ENCODE measurements at places on chromosomes 1 and 21. TPM values are rescaled to one million over a fixed set of nuclear protein-coding genes. Genes with fewer than 3 reads are reported as not detected.

The KCNT2 gene
- polyA plus RNA-seq: 0.26 TPM

The FMN2 gene
- polyA plus RNA-seq: 0.03 TPM

The HSD11B1 gene
- 0.59 TPM for polyA plus RNA-seq

The RIPK4 gene
- polyA plus RNA-seq: 0.15 TPM

The ACTRT2 gene
- polyA plus RNA-seq: not detected

The CGN gene
- 0.15 TPM for polyA plus RNA-seq

The GFI1 gene
- 0.15 TPM for polyA plus RNA-seq

The ADAM30 gene
- polyA plus RNA-seq: not detected

The ADCY10 gene
- 0.15 TPM for polyA plus RNA-seq

The ANGPTL3 gene
- not detected for polyA plus RNA-seq

The HRNR gene
- polyA plus RNA-seq: not detected

The SIKE1 gene
- polyA plus RNA-seq: 26.6 TPM

GRCh38 chr21:32604464-32604863 lies 7.7 kb downstream of the CFAP298 start:
- DNase-seq: no peak

DNA sequence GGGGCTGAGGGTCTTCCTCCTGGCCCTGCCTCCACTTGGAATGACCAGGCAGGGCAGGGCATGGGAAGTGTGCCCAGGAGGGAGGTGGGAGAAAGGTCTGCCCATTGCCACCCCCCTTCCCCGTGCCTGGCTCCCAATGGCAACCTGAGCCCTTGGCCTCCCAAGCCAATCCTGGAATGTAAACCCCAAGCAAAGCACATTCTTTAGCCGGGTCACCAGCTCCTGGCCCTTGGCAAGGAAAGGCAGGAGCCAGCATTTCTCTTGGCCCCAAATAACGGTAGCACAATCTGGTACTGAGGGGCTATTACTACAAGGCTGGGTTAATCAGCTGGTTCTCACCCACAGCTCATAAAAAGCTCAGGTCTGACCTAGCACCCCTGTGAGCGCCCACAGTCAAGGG lies 6.9 kb upstream of the NUAK2 start:
- no peak for DNase-seq

DNA sequence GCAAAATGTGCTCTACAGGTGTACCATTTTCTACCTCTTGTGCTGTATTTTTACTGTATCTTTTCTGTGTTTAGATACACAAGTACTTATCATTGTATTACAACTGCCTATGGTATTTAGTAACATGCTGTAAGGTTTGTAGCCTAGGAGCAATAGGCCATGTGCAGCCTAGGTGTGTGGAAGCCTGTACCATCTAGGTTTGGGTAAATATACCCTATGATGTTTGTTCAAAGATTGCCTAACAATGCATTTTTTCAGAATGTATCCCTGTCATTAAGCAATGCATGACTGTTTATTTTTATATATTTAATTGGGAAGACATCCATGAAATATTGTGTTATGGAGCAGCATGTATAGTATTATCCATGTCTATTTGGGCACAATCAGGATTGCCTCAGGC lies 11.0 kb downstream of the ETV3L start:
- DNase-seq: no peak

GRCh38 chr1:56573311-56573710 lies 6.1 kb downstream of the PLPP3 start:
- DNase-seq: peak; percentile 47

- DNase-seq: no peak
These were observed 15.0 kb downstream of the ITSN1 start for GRCh38 chr21:33657124-33657820.

GRCh38 chr1:84711869-84712268 lies 21.6 kb upstream of the SSX2IP start:
- DNase-seq: no peak

GRCh38 chr1:28135371-28136168 lies 40.9 kb downstream of the PTAFR start:
- no peak for DNase-seq

- peak; percentile 44 for DNase-seq
These were observed 18.0 kb downstream of the BMP8A start for GRCh38 chr1:39509360-39510009.

DNA sequence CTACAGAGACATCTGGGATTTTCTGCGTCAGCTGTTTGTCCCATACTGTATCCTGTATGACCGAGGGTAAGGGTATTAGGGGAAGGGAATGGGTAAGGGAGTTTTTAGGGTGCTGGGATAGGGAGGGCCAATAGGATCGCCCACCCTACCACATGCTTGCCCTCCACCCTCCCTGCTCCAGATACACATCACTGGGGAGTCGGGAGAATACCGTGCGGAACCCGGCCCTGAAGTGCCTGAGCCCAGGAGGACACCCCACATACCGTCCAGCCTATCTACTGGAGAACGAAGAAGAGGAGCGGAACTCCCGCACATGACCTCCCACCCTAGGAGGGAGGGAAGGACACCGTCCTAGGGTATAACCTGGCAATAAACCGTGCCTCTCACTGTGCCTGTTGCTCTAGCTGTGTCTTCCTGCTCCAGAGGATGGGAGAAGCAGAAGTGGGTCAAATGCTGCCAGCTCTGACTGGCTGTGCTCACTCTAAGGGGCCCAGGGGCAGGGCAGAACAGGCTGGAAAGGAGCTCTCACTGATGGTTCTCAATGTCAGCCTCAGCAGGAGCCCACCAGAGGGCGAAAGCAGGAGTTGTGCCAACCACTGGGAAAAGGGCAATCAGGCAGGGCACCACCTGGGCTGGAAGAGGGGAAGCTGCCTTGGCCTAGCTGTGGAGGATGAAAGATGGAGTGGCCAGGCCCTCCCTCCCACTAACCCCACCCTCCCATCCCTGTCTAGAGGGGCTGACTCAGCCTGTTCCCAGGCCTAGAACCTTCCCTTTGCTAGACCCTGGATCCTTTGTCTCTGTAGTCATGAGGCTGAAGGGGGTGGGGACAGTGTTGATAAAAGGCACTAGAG lies 440 bp upstream of the LENEP start:
- no peak for DNase-seq

GRCh38 chr1:35361638-35362037 lies 93.1 kb downstream of the ZMYM4 start:
- DNase-seq: no peak

GRCh38 chr1:215517441-215517891 lies 49.6 kb upstream of the KCTD3 start:
- no peak for DNase-seq

DNA sequence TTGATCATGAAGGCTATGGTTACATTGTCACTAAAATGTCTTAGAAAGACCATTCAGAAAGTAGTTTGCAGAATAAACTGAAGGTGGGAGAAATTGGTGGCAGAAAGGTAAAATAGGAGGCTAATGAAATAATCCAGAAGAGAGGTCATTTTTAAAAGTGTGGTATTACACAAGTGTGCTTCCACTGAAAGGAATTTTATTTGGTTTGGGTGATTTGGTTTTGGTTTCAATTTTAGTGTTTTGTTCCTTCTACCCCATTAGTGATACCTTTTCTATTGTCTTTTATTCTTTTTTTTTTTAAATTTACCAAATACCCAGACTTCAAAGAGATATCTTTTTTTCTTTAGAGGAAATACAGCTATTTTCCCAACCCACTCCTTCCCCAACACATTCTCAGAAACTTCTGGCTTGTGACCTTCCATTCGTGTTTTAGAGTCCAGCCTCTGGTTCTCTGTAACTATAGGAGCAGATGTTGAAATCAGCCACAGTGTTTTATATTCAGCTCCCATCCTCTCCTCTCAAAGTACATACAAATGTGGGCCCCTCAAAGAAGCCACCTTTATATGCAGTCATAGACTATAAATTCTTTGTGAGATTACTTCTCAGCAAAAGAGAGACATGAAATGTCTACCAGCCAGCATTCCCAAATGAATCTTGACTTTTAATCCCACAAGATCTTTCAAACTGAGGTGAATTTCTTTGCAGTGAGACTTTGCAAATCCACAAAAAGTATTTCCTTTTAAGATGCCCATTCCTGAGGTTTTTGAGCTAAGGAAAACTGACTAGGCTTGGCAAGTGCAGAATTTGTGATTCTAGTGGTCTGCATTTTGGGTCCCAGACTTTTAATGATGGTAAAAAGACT lies 42.0 kb upstream of the PALMD start:
- no peak for DNase-seq

DNA sequence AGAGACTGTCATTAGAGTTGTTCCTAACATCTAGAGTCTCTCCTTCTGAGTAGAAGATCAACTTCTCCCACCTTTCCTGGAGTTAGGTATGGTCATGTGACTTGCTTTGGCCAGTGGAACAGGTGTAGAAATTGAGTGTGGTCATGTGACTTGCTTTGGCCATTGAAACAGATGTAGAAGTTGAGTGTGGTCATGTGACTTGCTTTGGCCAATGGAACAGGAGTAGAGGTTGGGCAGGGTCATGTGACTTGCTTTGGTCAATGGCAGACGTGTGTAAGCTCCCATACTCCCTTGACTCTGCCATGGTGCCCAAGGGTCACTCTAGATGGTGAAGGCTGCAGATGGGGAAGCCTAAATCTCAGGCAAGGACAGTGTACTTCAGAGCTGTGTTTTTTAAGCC lies 306.0 kb downstream of the NPHP4 start:
- DNase-seq: no peak

DNA sequence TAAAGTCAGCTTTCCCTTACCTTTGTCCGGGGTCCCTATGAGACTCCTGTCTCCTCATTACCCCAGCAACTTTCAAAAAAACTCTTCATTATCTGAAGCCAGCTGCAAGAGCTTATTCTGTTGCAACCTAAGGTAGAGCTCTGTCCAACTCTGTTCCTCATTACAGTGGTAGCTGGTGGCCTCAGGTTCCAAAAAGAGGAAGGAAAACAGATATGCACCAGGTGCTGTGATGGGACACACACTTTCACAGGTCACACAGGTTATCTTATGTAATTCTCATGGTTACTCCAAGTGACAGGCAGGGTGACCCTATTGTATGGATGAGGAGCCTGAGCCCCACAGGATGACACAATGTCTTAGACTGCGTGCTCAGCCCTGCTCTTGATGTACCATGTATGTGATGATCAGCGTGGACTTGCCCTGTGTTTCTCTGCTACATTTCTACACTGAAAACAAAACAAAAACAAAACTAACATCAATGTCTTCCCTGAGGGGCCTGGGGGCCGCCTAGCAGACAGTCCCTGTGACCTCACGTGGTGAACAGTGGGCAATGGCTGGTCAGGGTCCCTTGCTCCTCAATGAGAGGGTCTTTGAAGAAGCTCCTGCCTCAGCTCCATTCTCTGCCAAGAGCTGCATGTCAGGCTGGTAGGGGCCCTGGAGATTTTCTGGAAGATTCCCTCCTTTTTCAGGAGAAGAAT lies 9.7 kb upstream of the TENT5C start:
- no peak for DNase-seq

DNA sequence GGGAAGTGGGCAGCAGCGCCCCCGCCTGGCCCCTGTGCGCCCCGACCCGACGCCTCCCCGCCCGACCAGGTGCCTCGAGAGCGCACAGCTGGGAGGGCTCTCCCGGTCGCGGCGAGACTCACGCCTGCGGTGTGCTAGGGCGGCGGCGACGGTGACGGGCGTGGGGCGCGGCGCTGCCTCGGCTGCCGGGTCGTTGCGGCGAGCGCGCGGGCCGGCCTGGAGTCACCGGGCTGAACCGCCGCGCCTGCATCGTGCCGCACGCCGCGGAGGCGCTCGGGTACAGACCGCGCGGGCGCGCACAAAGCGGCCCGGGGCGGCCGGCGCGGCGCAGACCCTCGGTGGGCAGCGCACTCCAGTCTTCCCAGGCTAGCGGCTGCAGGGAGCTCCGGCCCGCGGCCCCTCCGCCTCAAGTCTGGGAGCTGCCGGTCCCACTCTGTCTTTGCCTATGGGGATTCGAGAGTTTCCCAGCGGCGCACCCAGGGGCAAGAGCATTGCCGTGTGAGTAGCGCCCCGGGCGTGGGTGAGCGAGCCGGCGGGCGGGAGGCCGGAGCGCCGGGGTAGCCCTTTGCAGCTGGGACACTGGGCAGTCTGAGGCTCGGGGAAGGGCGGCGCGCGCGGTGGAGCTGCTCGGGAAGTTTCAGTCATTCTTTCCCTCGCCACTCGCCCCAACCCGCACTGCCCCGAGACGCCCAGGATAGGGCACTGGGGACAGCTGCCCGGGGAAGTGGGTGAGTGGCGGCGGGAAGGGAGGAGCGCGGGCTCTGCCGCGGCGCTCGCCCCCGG lies at the start of gene SLC35F3:
TSS of gene SLC35F3 (plus strand) at position 44 of the 783 bp plus-strand sequence.
- peak; percentile 18 for DNase-seq

- DNase-seq: no peak
These were observed 116.0 kb downstream of the BCAR3 start for GRCh38 chr1:93565496-93566206.

GRCh38 chr1:171195767-171196166 lies 10.7 kb downstream of the FMO2 start:
- no peak for DNase-seq

DNA sequence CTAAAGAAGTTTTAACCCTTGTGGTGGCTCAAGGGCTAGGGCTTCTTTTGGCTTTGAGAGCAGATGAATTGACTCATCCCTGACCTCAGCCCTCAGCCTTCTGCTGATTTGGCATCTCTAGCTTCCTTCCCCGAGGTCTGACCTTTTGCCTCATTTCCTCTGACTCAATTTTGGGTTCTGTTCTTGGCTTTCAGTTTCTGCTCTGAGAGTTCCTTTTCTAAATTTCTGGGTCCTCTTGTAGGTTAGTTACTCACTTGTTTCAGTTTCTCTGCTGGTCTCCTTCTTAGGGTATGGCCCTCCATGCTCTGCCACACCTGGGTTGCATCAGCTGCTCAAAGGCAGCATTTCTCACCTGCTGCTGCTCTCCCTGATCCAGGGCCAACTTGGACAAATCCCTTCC lies 19.4 kb downstream of the PDE4B start:
- peak; percentile 28 for DNase-seq

- DNase-seq: no peak
These were observed 4.8 kb downstream of the AIRE start for GRCh38 chr21:44290327-44291077.

DNA sequence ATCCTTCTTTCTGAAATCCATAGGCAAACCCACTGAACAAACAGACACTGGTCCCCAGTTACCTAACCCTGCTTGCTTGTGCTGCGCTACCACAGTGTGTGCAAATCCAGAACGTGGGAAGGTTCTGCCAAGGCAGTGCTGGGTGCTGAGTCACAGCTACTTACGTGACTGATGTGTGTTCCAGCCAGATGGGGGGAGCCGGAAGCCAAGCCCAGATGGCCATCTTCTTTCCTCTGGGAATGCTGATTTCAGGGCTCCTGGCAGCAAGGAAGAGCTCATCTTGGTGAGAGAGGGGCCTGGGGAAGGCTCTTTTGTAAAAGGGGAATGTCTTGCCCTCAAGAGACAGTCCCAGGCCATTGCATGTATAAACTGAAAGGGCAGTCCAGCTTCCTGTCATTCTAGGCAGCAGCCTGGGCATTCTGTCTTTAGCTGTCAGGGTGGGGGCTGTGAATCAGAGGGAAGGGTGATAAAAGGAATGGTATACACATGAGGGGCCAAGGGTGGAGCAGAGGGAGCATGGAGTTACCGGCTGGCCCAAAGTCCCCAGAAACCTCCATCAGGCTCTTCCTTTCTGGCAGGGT lies 54.1 kb downstream of the CD46 start:
- peak; percentile 76 for DNase-seq

- DNase-seq: no peak
These were observed 162.2 kb upstream of the KCNK2 start for GRCh38 chr1:214920337-214920736.

Data from heart right ventricle (tissue), 16 donors.